ENCODE measurements at places on chromosomes 7 and 10.
A peak's percentile ranks its signal among the peaks of the same experiment; 100 is the strongest.

- DNase-seq: peak; percentile 25
These were observed 155.6 kb upstream of the GHITM start for GRCh38 chr10:83983578-83984255.

DNA sequence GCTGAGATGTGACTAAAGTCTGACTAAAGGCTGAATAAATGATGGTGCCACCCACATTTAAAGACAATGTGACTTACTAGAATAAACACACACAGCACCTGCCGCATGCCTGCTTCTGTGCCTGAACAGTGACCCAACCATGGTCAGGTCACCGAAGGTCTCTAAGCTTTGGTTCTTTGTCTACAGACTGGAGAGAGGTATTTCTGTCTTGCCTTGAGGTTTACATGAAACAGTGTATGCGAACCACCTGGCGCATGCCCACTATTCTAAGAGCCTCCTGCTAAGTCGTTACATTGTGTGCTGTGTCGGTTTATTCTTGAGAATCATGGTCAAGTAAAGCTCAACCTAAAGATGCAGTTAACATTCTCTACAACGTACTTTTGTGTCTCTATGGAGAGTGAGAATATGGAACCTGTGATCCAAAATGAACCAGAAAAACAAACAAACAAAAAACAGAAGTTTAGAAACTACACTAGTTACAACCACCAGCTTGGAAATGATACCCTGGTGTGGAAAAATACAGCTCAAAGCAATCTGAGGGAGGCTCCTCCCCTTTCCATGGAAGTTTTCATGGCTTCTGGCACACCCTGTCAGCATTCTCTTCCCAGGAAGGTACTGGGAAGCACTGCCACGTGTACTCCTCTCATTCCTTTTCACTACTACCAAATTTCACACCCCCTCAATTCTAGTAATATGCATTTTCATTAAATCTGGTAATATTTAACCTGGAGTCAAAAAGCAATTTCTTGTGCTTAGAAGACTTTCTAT is 40.0 kb downstream of the VOPP1 start:
- DNase-seq: no peak

DNA sequence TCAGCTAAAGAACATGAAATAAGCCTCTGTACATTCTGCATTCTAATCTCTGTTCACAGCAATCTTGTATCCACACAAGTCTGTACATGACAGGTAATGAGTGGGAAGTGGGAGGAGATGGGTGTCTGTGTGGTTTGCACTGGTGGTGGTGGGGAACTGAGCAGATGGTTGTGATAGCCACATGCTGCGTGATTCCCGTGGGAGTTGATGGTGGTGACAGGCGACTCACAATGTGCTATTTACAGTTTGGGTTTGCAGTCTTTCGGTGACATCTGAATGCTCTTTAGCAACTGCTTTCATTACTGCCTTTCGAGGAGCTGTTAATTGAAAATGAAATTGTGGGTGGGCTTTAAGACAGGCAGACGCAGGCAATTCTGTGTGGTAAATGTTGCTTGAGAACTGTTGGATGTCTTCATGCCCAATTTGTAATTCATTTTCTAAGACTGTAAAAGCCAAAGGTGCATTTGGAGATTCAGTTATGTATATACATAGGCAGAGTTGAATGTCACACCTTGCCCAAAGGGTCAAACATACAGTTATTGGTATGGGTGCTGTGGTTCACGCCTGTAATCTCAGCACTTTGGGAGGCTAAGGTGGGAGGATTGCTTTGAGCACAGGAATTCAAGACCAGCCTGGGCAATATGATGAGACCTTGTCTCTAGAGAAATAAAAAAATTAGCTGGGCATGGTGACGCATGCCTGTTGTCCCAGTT is 308.2 kb downstream of the AUTS2 start:
- DNase-seq: no peak

- DNase-seq: no peak
These were observed 164.2 kb upstream of the DPP6 start for GRCh38 chr7:153887749-153888569.

DNA sequence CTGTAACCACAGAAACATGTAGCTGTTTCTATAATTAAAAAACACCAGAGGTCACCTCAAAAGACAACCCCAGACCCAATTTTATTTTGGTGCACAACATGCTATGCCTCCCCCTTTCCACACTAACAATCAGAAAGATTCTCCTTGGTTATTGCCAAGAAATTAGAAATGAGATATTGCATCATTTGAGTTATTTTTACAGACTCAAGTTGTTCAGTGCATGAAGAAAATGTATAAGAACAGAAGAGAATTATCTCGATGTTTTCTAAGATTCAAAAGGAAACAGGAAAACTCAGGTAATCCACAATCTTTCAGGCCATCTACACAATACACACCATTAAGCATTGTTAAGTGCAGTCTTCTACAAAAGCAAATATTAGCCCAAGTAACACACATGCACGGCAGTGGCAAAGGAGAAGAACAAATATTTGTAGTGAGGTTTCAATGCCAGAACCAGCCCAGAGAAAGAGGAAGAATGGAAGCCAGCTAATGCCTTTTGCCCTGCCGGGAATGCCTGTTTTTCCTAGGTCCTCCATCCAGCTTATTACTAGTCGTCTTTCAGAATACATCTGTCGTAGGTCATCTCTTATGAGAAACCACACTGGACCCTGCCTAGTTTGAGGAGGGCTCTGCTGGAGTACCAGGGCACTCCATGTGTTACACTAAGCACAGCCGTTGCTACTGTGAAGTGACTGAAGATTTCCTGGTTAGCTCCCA is 67.6 kb upstream of the C1GALT1 start:
- no peak for DNase-seq

Measured in EL (cell line).